T follicular helper cell (primary cell): ENCODE measurements at places on chromosomes 2 and 18.

GRCh38 chr18:78525366-78526111 is 454.1 kb upstream of the SALL3 start:
- DNase-seq = no peak

DNA sequence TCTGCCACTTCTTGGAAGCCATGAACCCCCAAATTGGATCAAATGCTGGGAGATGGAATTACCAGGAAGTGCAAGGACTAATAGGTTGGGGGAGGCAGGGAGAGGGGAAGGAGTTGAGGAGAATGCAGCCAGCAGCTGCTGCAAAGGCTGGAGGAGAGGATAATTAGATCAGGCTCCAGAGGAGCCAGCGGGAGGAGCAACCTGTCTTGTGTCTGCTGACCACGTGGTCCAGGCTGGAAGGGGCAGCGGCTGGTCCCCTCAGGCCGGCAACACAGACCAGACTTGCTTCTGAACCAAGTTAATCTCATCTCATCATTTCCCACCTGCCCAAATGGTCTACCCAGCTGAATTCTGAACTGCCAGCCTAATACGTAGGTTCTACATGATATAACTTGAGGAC is 68.3 kb downstream of the MRO start:
- DNase-seq = no peak

- no peak for DNase-seq
Observed at GRCh38 chr2:216351172-216351925, 20.9 kb downstream of the MARCHF4 start.

GRCh38 chr2:228771315-228771714 is 499.8 kb downstream of the PID1 start:
- no peak for DNase-seq

DNA sequence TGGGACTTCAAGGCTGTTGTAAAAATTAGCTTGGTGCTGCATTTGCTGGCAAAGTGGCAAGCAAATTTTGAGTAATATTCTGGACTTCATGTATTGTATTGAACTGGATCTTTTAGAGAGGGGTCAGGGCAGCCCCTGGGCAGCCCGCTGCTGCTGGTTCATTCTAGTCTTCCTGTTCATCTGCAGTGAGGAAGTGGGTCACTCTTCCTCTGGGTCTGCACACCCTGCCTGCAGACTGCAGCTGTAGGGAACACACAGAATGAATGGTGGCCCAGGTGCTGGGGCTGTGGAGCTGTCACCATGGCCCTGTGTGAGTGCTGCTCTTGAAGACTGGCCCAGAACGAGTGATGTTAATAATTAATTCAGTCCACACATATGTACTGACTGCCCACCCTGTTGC is 9.4 kb downstream of the SH3RF3 start:
- DNase-seq = no peak

- no peak for DNase-seq
Observed at GRCh38 chr18:11407940-11408339, 201.5 kb upstream of the SLC35G4 start.

DNA sequence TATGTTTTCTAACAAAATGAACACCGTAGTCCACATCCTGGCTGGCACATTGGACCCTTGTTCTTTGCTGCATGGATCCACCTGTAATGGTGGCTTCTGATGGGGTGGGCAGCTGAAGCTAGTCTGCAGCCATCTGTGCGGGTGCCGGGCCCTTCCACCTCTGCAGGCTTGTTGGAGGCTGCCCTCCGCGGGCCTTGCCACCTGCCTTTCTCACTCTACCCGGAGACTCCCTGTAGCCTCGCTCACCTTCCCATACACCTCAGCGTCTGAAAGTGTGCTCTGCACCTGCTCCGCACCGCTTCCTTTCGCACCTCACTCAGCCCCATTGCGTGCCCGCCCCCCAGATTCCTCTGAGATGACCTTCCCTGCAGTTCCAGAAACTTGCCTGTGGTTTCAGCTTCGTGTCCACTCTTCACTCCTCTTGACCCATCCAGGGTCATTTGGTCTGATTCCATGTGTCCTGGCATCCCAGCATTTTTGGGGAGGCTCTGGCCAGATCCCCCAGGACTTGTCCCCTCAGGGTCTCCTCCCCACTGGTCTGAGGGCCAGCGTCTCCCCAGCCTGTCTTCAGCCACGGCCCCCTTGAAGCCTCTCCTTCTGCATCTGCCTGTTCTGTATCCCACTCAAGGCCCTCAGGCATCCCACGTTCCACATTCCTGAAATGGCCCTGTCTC is 18.2 kb downstream of the ATG4B start:
- DNase-seq = no peak

GRCh38 chr2:60569680-60570111 is 16.2 kb upstream of the BCL11A start:
- no peak for DNase-seq
